ENCODE measurements at places on chromosomes 6 and 20. TPM values are rescaled to one million over a fixed set of nuclear protein-coding genes. Genes with fewer than 3 reads are reported as not detected.

The SMOC2 gene
- total RNA-seq: 0.75 TPM

The TSPO2 gene
- not detected for total RNA-seq

The SPATA25 gene
- 0.43 TPM for total RNA-seq

The RBBP8NL gene
- total RNA-seq: 0.03 TPM

The RAB23 gene
- total RNA-seq: 43.7 TPM

The SLC17A1 gene
- total RNA-seq: not detected

The SLPI gene
- not detected for total RNA-seq

The SPEF1 gene
- 0.34 TPM for total RNA-seq

The TCP11 gene
- total RNA-seq: 0.25 TPM

The HLA-DRA gene
- total RNA-seq: 2.3 TPM

The PTPRT gene
- 0.37 TPM for total RNA-seq

DNA sequence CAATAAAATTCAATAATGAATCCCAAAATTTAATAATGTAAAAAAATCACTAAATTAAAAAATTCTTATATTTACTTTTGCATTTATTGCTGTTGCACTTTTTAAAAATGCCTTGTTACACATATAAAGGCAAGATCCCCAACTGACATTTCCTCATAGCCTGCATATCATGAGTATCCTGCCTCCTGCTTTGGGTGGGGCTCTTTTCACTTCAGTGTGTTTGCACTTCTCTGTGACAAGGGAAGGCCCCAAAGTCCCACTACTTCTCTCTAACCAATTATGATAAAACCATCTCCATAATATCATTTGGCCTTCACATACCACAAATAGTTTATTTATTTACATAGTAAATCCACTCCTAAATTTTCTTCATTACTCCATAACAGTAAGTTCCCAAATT lies 446.1 kb upstream of the MARCKS start:
- DNase-seq: no peak

- no peak for DNase-seq
These were observed 1230.3 kb upstream of the CITED2 start for GRCh38 chr6:140604786-140605185.

- no peak for DNase-seq
These were observed 54.9 kb downstream of the ANKRD6 start for GRCh38 chr6:89487864-89488263.

- DNase-seq: no peak
These were observed 4.0 kb upstream of the PTPN1 start for GRCh38 chr20:50506270-50506579.

- DNase-seq: peak; percentile 67
These were observed 14.9 kb upstream of the HDDC2 start for GRCh38 chr6:125316621-125317020.

DNA sequence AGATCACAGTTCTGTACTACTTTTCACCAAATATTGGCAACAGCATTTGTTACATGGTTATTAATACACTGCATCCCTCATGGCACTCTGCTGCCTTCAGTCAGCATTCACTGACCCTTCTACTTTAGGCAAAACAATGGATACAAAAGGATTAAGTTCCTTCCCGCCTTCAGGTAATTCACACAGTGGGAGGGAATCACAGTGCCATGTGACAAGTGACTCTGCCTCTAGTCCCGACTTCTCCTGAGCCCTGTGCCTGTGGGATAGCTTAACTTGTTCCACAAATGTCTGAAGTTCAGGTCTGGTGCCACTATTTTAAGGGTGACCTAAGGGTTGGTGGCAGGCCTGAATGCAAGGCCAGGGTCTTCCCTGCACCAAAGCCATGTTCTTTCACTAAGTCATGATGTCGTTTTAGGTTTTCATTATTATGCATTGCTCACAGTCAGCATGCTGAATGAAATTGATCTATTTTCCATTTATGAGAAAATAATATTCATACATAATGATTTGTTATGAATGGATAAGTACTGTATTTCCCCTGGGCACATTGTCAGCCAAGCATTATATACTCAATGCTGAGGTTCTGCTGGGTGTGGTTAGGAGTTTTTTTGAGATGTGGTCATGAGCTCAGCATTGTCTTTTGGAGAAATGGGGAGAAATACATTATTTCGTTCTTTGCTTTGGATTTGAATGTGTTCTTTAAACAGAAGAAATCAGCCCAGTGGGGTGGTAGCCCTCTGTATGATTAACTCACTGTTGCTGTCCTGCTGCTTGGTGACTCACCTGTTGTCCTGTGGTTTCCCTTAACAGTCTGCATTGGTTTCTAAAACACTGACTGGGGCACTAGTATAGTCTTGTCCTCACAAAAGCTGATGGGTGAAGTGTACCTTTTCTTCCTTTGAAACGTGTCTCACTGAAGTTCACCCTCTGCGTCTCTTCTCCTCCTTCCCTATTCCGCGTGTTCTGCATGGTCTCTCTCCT lies 66.4 kb downstream of the AFDN start:
- DNase-seq: peak; percentile 75

DNA sequence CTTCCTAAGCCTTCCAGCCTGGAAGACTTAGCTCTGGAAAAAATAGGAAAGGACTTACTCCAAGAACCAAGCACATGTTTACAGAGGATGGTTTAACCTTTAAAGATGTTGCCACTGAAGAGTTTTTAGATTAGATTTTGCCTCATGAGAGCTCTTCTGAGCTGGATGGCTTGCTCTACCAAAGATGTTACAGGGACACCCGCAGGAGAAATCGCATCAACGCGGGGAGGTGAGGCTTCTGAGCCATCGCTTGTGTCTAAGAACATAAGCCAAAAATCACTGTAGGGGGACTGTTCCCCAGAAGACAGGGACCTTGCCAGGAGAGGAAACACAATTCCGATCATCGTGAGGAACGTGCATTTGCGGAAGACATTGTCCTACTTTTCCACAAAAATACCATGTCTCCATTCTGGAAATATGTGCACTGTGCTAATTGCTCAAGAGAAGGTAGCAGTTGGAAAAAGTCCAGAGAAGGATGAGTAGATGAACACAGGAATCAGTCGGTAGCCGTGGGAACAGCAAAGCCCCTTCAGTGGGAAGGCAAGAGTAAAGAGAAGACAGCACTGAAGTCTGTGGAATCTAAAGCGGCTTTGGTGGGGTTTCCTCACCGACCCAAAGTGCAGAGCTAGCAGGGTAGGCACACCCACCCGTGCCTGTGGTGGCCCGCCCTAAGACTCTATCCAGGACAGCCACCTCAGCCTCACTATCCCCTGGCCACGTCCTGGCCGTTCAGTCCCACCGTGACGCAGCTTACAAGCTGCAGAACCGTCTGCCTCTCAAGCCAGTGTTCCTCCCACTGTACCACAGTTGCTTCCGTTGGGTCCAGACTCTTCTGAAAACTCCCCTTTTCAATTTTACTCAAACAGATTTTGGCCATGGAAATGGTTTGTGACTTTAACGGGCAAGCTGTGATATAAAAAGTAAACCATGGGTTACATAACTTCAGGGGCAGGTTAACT lies 334.8 kb downstream of the NRN1 start:
- DNase-seq: no peak

DNA sequence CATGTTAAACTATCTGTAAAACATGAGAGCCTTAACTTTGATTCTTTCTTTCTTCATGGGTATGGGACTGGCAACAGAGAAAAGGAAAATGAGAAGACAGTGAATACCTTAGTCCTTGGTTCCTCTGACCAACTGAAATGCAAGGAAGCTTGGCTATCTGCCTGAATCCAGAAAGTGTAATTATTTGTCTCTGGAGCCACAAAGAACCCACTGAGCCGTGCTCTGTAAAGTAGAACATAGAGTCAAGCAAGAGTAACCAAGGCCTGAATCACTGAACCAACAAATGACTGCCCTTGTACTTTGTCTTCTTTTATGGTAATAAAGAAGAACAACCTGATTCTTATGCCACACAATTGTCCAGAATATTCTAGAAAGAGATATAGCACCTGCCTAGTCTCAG lies 27.6 kb downstream of the PKHD1 start:
- no peak for DNase-seq

DNA sequence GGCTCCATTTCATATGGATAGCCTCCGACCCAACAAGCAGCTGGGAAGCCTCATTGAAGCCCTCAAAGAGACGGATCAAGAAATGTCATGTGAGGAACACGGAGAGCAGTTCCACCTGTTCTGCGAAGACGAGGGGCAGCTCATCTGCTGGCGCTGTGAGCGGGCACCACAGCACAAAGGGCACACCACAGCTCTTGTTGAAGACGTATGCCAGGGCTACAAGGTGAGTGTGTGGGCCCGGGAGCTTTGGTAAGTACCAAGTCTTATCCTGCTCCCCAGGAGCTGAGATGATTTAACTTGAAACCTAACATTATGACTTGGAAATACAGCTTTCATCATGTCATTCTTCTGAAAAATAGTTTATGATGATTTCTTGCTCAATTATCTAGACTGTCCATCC lies 4.1 kb downstream of the TRIM38 start:
- no peak for DNase-seq

GRCh38 chr6:34298941-34299340 lies 50.1 kb upstream of the SMIM29 start:
- DNase-seq: no peak

- no peak for DNase-seq
These were observed 199.8 kb downstream of the PLCB1 start for GRCh38 chr20:8331740-8332412.

GRCh38 chr6:72048080-72048479 lies 161.7 kb downstream of the RIMS1 start:
- no peak for DNase-seq

GRCh38 chr6:111951497-111952085 lies 78.3 kb upstream of the FYN start:
- no peak for DNase-seq

GRCh38 chr20:47964149-47964548 lies 178.9 kb upstream of the SULF2 start:
- DNase-seq: no peak

DNA sequence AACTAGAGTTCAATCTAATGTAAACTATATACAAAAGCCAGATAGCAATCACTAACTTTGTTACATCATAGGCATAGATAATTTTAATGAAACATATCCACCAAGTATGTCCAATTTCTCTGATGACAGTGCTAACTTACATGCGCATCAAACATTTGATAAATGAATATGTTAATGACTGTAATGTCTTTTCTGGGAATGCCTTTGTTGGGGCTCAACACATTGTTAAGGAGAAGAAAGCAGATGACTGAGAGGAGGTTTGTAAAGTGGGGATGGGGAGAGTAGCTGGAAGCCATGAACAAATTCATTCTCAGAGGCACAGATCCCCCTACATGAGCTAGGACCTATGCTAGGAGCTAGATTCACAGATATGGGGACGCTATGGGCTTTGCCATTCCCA lies 950.0 kb downstream of the KIF16B start:
- DNase-seq: no peak

- DNase-seq: no peak
These were observed 119.5 kb upstream of the SGK1 start for GRCh38 chr6:134437376-134437775.

DNA sequence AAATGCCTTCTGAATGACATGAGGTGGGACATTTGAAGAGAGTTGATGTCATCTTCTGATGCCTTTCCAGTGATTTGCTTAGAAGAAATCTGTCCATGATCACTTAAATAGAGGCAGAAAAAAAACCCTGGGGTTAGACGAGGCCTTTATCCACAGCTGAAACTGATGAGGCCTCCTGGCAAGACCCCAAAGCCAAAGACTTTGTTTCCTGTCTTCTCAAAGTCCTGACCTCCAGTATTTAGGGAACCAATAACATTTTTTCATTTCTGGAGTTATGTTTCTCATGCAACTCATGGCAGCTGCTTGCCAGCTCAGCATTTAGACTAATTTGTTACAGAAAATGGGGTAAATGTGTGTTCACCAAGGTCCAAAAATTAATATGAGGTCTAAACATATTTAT lies 248.0 kb upstream of the PRDM1 start:
- no peak for DNase-seq

DNA sequence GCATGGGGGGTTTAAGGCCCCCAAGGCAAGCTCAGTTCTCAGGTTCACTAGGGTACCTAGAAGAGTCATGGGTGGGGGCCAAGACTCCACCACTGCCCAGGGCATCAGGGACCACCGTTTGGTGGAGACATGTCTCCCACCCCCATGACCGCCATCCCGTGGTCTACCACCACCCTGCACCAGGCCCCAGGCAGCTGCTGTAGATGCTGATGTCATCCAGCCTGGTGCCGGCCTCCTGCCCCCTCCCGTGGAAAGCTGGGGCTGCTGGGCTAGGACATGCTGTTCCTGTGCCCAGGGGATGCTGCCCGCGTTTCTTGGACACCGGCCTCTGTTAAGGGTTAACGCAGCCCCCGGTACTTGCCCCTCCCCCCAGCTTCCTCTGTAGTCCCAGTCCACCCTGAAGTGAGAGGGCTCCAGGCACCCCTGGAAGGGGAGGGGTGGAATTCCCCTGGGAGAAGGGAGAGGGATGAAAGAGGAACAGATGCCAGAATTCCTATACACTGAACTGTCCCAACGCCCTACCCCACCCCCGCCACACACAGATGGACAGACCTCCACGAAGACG lies 587 bp downstream of the IP6K3 start:
- DNase-seq: peak; percentile 57

DNA sequence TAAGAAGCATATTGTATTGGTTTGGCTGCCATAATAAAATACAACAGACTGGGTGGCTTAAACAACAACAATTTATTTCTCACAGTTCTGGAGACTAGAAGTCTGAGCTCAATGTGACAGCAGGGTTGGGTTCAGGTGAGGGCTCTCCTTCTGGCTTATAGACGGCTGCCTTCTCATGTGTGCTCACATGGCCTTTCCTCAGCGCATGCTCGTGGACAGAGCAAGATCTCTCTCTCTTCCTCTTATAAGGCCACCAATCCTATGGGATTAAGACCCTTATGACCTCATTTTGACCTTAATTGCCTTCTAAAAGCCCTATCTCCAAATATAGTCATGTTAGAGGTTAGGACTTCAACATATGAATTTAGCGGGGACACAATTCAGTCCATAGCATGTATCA lies 32.4 kb upstream of the GFOD1 start:
- no peak for DNase-seq

DNA sequence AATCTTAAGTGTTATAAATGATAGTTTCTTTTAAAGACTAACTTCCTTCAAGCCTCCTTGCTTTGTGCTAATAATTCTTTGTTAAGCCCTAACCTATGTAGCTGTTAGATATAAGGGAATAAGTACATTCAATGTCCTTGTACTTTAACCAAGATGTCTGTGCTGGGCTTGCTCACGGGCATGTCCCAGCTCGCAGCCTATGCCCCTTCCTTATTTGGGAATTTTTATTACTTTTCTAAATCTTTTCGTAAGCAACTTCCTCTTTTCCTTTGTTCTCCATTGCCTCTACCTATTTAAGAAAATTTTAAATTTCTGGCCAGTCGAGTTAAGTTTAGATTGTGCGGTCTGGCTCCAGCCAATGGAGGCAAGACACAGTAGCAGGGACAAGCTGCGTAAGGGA lies 26.0 kb upstream of the CDK19 start:
- DNase-seq: no peak

GRCh38 chr6:32074996-32075532 lies 34.1 kb downstream of the TNXB start:
- DNase-seq: no peak

DNA sequence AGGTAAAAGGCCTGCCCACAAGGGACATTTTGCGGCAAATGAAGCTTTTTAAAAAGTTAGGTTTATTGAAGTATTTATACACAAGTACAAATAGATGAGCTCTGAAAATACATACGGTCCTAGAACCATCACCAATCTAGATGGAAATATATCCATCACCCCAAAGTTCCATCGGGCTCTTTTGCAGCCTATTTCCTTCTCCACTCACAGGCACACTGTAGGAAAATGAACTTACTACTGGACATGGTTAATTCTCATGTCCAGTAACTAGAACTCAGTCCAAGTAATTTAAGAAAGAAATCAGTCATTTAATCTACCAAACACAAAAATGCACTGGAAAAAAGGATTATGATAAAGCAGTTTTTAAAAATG lies 6.2 kb downstream of the PCNA start:
- DNase-seq: no peak

GRCh38 chr20:24656391-24656790 lies 187.0 kb downstream of the SYNDIG1 start:
- no peak for DNase-seq

All from neural progenitor cell (in vitro differentiated cells).